ENCODE measurements at places on chromosomes 16 and 17.

DNA sequence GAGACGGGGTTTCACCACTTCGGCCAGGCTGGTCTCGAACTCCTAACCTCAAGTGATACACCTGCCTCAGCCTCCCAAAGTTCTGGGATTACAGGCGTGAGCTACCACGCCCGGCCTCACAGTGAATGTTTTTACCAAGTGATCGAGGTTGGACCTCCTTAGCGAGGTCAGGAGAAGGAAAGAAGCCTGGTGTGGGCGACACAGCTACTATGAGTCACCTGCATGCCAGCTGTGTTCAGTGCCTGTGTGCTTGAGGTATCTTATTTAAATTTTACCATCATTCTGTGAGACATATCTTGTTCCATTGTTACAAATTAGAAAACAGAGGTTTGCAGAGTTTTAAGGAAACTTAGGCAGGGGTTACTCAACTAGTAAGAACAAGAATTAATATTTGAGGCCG, 174.8 kb upstream of the DYNLRB2 start:
- no peak for DNase-seq

- DNase-seq, result no peak
Observed at GRCh38 chr16:3610698-3611145, 684 bp downstream of the SLX4 start.

DNA sequence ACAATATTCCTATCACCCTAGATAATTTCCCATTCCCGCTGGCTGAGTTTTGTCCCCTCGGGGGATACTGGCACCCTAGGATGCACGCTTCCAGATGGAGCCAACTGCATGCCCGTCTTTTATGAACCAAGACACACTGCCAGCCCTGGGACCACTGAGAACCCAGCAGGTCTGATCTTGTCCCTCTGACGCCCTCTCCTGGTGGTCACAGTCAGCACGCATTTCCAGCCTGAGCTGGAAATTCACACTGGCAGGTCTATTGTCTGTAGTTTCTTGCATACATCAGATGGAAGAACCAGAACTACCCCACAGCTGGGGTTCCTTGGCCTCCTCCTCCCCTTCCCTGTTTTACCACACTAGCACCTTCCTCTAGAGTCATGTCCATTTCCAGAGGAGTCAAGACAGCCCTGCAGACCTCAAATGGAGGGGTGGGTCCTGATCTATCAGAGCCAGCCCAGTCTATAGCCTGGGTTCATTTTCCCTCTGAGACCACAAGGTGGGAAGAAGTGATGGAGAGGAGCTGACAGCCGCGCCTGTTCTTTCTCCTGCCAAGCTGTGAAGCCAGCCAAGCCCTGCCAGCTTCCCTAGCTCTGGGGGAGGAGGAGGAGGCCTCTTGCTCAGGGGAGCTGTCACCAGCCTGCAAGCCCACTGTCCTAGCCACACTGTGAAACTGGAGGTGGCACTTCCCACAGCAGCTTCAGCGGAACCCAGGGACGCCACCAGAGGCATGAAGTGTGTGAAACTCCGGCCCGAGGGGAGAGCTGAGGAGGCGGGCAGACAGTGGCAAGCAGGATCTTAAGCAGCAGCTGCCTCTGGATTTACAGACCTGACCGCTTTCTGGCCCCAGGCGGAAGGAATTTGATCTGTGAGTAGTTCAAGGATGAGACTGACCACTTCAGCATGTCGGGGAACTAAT, 29.3 kb downstream of the MXRA7 start:
- no peak for DNase-seq

DNA sequence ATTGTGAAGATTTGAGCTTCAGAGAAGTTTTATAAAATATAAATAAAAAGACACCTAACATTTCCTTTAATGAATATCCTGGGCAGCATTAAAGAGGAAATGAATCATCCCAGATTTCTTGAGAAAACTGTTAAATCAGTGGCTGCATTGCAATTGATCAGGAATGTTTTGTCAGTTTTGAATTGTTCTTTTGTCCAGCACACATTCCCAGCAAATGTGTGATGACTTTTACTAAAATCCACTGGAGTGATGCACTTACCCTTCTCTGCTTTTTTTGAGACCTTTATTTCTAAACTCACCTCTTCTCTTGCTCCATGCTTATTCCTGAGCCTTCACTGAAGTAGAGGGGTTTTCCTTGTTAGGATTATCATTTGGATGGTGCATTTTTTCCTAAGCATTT, 1307.2 kb downstream of the CDH8 start:
- DNase-seq, result no peak

- no peak for DNase-seq
Observed at GRCh38 chr17:56597495-56597990, 4.0 kb downstream of the NOG start.

- DNase-seq, result no peak
Observed at GRCh38 chr17:74089869-74090464, 113.5 kb upstream of the RPL38 start.

DNA sequence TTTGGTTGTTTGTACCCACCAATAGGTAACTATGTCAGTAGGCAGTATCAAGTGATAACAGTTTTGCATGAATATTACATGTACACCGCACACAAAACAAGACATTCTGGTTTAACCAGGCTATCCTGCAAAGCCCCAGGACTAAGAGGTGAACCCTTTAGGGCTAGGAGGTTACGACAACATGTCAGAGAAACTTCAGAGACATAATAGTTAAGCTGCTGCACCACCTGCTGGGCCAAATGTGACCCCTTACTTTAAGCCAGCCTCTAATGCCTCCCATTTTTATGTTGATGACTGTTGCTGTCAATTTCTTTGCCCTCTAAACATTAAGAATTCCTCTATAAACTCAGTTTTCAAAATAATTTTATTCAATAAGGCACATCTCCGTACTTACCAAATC, 15.4 kb downstream of the SRP68 start:
- DNase-seq, result no peak

DNA sequence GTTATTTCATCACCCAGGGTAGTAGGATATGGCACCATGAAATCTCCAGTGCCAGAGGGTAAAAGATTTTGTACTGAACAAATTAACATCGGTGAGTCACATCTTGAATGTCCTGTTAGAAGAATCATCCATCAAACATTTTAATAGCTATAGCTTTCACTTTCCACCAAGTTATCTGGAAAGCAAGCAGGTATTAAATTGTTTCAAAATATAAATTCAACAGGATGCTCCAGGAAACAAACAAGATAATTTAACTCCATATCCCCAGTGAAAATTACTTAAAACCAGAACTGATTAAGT, 2.4 kb downstream of the VEZF1 start:
- DNase-seq, result no peak

- peak; percentile 78 for DNase-seq
Observed at GRCh38 chr17:39235555-39236449, 10.1 kb upstream of the STAC2 start.

DNA sequence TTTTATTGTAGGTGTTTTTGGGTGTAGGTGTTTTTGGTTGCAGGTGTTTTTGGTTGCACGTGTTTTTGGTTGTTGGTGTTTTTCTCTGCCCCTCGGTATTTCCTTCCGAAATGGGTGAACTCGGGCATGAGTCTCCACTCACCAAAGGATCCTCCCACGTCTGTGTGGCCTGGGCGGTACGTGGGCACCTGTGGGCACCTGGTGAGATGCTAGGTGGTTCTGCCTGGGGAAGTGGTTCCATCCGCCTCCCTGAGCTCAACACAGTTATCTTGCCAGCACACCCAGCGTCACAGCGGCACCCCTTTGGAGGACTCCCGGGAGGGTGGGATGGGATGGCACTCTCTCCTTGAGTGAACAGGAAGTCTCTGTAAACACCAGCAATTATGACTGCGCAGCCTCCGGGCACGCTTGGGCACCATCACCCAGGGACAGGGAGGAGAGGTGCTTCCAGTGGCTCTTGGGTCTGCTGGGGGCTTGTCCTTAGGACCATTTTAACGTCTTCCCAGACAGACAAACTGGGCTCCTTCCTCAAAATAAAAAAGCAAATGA, 29.8 kb downstream of the COX4I1 start:
- DNase-seq, result no peak

DNA sequence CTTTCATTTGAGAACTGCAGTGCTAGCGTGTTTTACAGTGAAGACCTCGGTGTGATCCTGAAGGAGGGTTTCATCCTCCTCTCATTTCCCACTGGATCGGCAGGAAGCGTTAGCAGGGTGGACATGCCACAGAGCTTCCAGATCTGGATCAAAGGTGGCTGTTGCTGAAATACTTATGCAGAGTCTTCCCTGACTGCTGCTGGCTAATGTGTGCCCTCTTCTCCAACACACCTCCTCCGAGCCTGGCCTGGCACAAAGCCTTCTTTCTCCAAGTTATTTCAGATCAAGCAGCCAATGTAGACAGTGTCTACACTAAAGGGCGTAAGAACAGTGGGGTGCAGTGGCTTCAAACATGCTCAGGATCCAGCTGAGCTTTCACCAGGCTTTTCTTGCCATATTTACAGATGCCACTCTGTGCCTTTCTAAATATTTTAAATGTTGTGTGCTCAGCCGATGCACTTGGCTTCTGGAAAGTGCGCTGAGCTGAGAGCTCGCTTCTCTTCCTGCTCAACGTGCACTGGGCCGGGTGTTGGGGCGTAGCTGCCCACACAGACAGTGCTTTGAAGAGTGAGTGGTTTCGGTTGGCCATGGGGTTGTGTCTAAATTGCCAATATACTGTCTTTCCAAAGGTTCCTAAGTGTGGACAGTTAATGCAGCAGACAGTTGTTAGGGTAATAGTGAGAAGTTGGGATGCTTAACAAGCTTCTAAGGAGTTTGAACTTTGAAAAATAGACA, 2.1 kb downstream of the ZNF750 start:
- DNase-seq, result no peak

GRCh38 chr16:72369274-72369673, 197.3 kb upstream of the PMFBP1 start:
- no peak for DNase-seq

DNA sequence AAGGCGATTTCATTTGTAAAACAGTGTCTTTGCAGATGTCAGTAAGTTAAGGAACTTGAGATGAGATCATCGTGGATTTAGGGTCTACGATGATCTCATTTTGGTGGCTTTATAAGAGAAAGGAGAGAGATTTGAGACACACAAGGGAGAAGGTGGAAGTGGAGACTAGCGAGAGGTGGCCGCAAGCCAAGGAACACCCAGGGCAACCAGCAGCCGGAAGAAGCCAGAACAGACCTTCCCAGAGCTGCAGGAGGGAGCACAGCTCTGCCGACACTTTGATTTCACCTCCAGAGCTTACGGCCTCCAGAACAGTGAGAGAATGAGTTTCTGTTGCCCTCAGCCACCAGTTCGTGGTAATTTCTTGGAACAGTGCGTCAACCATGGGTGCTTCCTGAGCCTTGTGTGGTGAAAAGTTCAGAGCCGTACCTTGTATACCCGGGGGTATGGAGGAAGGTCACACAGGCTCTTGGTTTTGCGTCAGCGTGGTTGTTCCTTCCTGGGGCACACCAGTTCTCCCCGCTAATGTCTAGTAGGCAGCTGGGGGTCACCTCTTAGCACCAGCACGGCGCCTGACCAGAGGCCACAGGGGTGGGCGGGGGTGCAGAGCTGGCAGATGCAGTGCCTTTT, 12.9 kb upstream of the SEC14L1 start:
- DNase-seq, result no peak

GRCh38 chr17:17824119-17824782, 12.5 kb downstream of the SREBF1 start:
- peak; percentile 46 for DNase-seq

Measured in 8988T (cell line).